Stomach (tissue), 19 donors: ENCODE measurements at places on chromosomes 3 and 15. TPM values are rescaled to one million over a fixed set of nuclear protein-coding genes. Genes with fewer than 3 reads are reported as not detected.

DNA sequence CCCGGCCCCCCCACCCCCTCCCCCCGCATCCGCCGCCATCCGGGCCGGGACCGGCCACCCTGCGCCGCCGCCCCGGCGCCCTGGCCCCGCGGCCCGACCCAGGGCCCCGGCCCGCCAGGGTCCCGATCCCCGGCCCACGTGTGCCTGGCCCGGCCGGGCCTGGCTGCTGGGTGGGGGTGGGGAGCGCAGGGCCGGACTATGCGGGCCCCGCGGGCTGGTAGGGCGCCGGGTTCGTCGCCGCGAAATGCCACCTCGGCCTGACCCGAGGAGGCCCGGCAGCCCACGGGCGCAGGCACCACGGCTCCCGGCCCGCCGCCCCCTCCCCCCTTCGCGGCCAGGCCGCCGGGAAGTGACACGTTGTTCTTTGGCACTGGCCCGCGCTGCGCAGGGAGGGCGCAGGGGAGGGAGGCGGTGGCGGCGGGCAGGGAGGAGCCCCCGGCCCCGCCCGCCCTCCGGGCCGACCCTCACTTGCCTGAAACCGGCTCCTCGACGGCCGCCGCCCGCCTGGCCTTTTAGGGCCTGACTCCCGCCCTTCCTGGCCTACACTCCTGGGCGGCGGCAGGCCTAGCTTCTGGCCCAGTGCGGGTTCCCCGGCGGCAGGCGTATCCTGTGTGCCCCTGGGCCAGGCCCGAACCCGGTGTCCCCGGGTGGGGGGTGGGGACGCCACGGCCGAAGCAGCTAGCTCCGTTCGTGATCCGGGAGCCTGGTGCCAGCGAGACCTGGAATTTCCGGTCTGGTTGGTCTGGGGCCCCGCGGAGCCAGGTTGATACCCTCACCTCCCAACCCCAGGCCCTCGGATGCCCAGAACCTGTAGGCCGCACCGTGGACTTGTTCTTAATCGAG lies 515 bp downstream of the EIF4G1 start:
- H3K27me3 ChIP-seq = no peaks in the 10 kb centered on the region
- H3K27ac ChIP-seq = peak overlapping the region; percentile 99
- H3K4me3 ChIP-seq = peak overlapping the region; percentile 75
- H3K36me3 ChIP-seq = peaks cover 4% of the 10 kb centered on the region
- peaks cover 52% of the 10 kb centered on the region for H3K4me1 ChIP-seq

GRCh38 chr3:74500257-74500656 lies 114.2 kb downstream of the CNTN3 start:
- H3K27ac ChIP-seq = no peak overlapping the region
- H3K27me3 ChIP-seq = no peaks in the 10 kb centered on the region
- no peak for DNase-seq
- no peaks in the 10 kb centered on the region for H3K4me1 ChIP-seq
- no peak overlapping the region for H3K4me3 ChIP-seq

DNA sequence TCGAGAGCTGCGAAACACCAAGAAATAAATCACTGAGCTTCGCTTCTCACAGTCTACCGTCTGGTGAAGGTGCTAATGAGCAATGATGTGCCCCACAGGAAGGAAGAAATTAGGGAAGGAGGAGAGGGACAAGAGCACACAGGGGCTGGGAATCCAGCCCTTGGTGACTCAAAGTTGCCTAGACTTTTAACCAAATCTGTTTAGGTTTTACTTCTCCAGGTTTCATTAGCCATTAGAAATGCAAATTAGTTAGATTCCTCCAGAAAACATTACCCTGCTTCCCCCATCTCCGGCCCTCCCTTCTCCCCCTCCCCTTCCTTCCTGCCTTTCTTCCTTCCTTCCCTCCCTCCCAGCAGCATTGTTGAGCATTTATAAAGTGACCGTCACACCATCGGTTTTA lies 59.3 kb upstream of the UBE2E1 start:
- DNase-seq = no peak
- no peaks in the 10 kb centered on the region for H3K36me3 ChIP-seq
- no peaks in the 10 kb centered on the region for H3K27me3 ChIP-seq
- peaks cover 27% of the 10 kb centered on the region for H3K4me1 ChIP-seq
- H3K4me3 ChIP-seq = no peak overlapping the region

GRCh38 chr3:193742628-193743027 lies 149.6 kb downstream of the OPA1 start:
- DNase-seq = no peak
- H3K27ac ChIP-seq = no peak overlapping the region
- no peaks in the 10 kb centered on the region for H3K27me3 ChIP-seq
- H3K4me1 ChIP-seq = no peaks in the 10 kb centered on the region

GRCh38 chr15:58434334-58434875 lies 2.6 kb downstream of the LIPC start:
- H3K36me3 ChIP-seq = no peaks in the 10 kb centered on the region
- H3K4me3 ChIP-seq = no peak overlapping the region
- H3K27me3 ChIP-seq = no peaks in the 10 kb centered on the region
- no peak for DNase-seq

Gene DNAH12
- not detected for total RNA-seq

Gene LRRC31
- total RNA-seq = 27.0 TPM
